ENCODE measurements at places on chromosomes 16 and 17.
A peak's percentile ranks its signal among the peaks of the same experiment; 100 is the strongest.

- no peak overlapping the region for H3K4me3 ChIP-seq
- no peak for DNase-seq
- no peak overlapping the region for H3K27ac ChIP-seq
- H3K4me1 ChIP-seq: peaks cover 16% of the 10 kb centered on the region
- no peaks in the 10 kb centered on the region for H3K27me3 ChIP-seq
These were observed 71.3 kb upstream of the BCAR1 start for GRCh38 chr16:75322740-75323139.

DNA sequence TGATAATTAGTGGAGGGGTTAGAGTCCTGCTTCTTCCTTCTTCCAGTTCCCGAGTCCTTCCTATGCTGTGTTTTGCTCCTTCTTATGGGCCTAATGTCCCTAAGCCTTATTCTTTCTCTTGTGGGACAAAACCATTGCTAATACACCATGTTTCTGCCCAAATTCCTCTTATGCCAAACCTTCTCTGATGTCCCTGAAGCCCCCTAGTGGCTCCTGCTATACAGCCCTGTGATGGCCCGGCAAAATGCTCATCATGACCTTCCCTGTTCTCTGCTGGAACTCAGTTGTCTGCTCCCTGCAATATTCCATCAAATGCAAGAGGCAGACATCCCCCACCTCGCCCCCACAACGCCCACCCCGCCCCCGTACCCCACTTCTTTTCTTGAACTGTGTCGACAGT, 171.6 kb downstream of the CDH11 start:
- H3K27me3 ChIP-seq: no peaks in the 10 kb centered on the region
- no peak overlapping the region for H3K4me3 ChIP-seq
- DNase-seq: no peak
- H3K4me1 ChIP-seq: no peaks in the 10 kb centered on the region
- H3K36me3 ChIP-seq: no peaks in the 10 kb centered on the region

DNA sequence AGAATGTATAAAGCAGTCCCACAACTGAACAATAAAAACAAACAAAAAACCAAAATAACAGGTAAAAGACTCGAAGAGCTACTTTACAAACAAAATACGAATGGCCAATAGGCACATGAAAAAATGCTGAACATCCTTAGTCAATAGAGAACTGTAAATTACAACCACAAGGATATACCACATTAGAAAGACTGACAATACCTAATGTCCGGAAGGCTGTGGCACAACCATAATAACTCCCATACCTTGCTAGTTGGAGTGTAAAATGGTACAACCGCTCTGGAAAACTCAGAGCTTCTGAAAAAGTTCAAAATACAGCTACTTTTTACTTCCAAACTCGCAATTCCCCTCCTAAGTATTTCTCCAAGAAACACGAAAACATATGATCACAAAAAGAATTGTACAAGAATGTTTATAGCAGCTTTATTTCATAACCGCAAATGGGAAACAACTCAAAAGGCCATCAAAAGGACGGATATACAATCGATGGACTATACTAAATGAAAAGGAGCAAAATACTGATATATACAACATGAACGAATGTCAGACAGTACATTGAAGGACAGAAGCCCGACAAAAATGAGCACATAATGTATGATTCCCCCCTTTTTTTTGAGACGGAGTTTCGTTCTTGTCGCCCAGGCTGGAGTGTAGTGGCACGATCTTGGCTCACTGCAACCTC, 2.3 kb downstream of the TP53 start:
- no peaks in the 10 kb centered on the region for H3K36me3 ChIP-seq
- peak overlapping the region; percentile 97 for H3K4me3 ChIP-seq
- peaks cover 29% of the 10 kb centered on the region for H3K4me1 ChIP-seq
- H3K27me3 ChIP-seq: no peaks in the 10 kb centered on the region
- DNase-seq: no peak
- H3K27ac ChIP-seq: peak overlapping the region; percentile 98

DNA sequence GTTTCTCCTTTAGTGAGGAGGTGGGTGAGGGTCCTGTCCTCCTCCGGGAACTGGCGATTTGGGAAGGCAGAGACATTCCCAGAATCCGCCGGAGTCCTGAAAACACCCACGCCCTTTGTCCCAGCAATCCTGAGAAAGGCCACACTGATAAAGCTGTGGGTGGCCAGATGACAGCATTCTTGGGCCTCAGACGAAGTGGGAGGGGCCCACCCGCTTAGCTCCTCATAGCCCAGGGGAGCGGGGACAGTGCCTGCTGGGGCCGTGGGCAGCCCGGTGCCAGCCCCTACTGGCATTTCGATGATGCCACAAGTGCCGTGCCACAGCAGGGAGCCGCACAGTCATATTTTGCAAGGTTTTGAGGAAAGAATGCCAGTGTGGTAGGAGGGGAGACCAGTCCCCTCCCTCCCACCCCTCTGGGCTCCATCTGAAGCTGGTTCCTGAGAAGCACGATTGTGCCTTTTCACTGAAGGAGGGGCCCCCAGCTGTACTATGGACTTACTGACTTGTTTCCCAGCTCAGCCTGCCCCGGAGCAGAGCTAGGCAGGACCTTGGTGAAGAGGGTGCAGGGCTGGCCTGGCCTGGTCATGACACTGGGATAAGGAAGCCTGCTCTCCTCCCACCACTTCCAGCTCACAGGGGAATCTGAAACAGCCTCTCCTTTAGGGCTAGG, 20.9 kb upstream of the MPRIP start:
- H3K27ac ChIP-seq: no peak overlapping the region
- no peak overlapping the region for H3K4me3 ChIP-seq
- DNase-seq: no peak
- no peaks in the 10 kb centered on the region for H3K27me3 ChIP-seq
- no peaks in the 10 kb centered on the region for H3K36me3 ChIP-seq

GRCh38 chr17:11279776-11280344, 38.8 kb downstream of the SHISA6 start:
- no peak overlapping the region for H3K4me3 ChIP-seq
- no peaks in the 10 kb centered on the region for H3K36me3 ChIP-seq
- H3K27ac ChIP-seq: no peak overlapping the region
- H3K4me1 ChIP-seq: no peaks in the 10 kb centered on the region
- no peaks in the 10 kb centered on the region for H3K27me3 ChIP-seq

- H3K4me1 ChIP-seq: no peaks in the 10 kb centered on the region
- no peaks in the 10 kb centered on the region for H3K36me3 ChIP-seq
- no peak overlapping the region for H3K4me3 ChIP-seq
- H3K27me3 ChIP-seq: peaks cover 3% of the 10 kb centered on the region
These were observed 191.4 kb upstream of the CDH5 start for GRCh38 chr16:66175058-66175457.

GRCh38 chr16:27313422-27314160, at the start of gene IL4R:
Gene IL4R (plus strand): TSS chr16:27313974. CDS start chr16:27340204, 26,230 bp downstream.
- peak within 1 kb of the TSS; percentile 98 for H3K27ac ChIP-seq
- H3K36me3 ChIP-seq: no peaks in the 10 kb centered on the region
- peak within 1 kb of the TSS; percentile 97 for H3K4me3 ChIP-seq

Data from effector memory CD4-positive, alpha-beta T cell (primary cell).